Large intestine (tissue), 12 donors: ENCODE measurements at places on chromosomes 12 and 14.

- DNase-seq: no peak
Measured at GRCh38 chr12:55932551-55932910, 1.6 kb downstream of the DGKA start.

DNA sequence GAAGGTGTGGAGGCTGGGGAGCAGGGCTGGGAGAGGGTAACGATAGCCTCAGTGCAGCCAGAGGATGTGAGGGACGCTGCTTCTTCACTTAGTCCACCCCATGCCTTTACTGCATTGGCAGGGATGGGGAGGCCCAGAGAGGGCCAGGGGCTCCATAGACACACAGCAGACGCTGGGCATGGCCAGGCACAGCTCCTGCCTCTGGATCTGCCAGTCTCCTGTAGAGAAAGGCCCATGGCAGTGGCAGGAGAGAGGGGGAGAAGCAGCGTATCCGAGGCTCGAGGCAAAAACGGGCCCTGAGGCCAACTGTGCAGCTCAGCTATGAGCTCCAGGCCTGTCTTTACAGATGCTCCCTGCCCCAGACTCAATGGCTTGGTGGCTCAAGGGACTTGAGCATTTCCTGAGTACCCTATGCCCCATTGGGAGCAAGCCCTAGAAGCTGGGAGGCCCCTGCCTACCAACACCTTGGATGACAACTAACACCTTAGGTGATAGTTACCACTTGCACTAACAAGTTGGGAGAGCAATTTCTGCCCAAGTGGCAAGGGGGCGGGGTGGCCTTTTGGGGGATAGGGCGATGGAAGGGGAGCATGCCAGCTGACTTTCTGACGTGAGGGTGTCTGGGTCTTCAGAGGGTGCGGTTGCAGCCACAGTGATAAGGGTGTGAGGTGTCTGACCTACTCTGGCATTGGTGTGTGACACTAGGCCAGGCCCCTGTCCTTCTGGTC lies 5.0 kb upstream of the LBHD2 start:
- DNase-seq: no peak

- no peak for DNase-seq
Measured at GRCh38 chr12:19220852-19221466, 91.4 kb downstream of the PLEKHA5 start.

DNA sequence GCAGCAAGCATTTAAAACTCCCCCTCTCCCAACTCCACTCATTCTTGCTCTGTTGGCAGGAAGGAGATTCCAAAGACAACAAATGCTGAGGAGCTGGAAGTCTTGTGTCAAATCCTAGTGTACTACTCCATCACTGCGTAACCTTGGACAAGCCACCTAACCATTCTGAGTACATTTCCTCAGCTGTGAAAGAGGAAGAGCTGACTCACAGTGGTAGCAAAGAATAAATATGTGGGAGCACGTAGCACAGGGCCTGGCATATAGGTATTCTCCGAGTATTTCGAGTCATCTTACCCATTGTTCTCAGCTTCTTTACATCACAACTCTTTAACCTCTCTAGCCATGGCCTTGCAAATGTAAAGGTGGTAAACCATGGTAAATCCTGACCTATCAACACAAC lies 28.7 kb downstream of the EGLN3 start:
- no peak for DNase-seq

DNA sequence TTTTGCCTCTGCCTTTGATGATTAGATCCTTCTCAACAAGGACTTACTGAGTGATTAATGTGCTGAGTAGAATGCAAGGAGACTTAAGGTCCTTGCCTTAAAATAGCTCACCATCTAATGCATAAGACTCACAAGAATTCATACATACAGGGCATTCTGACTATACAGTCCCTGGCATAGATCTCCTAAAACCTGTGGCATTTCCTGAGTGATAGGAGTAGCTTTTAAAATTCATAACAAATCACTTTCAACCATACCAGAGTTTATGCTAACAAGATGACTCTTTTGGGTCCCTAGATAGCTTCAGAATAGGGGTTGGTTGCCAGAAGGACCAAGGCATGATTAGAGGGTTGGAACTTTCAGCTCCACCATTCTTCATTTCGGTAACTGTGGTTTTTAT lies 48.8 kb downstream of the STXBP6 start:
- DNase-seq: no peak

- no peak for DNase-seq
Measured at GRCh38 chr12:57890191-57891115, 43.9 kb upstream of the CTDSP2 start.

DNA sequence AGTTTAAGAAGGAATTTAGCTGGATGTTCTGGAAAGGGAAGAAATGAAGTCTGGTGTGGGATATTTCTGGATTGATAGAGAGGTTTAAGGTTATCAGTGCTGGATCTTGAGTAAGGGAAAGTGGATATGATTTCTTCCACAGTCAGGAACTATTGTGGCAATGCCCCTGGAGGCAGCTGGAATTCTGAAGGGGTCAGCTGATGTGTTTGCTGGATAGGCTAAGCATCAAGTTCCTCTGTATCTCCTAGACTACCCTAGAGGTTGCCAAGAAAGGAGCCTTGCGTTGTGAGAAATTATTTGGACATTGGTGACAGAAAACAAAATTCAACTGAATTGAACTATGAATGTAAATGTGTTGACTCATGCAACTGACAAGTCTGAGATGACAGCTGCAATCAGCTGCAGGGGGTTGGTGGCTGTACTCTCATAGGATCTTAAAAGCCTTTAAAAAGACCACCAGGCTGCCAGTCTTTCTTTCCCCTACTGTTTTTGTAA lies 244.4 kb downstream of the ATXN7L3B start:
- DNase-seq: no peak

DNA sequence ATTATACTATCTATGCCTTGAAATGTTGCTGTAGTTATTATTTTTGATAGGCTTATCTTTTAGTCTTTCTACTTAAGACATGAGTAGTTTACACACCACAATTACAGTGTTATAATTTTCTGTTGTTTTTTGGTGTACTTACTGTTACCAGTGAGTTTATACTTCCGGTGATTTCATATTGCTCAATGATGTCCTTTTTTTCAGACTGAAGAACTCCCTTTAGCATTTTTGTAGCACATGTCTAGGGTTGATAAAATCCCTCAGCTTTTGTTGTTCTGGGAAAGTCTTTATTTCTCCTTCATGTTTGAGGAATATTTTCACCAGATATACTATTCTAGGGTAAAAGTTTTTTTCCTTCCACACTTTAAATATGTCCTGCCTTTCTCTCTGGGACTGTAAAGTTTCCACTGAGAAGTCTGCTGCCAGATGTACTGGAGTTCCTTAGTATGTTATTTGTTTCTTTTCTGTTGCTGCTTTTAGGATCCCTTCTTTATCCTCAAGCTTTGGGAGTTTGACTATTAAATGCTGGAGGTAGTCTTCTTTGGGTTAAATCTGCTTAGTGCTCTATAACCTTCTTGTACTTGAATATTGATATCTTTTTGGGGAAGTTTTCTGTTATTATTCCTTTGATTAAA lies 41.5 kb upstream of the FERMT2 start:
- DNase-seq: no peak

DNA sequence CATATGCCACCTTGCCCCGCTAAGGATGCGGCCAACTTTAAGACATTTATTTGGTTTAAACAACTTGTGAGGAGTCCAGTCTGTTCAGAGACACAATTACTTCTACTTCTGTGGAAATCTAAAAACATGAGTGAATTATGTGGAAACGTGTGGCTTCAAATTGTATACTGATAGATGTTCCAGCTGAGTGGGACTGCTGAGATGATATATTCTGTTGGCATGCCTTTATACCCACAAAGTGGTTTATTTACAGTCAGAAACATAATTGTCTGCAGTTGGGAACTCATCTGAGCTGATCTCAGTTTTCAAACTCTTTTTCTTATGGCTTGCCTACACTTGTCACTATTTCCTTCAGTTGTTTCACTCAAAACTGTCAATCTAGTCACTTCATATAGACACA lies 67.8 kb downstream of the FLRT2 start:
- DNase-seq: no peak

GRCh38 chr12:92085736-92086040 lies 60.0 kb downstream of the BTG1 start:
- DNase-seq: no peak

DNA sequence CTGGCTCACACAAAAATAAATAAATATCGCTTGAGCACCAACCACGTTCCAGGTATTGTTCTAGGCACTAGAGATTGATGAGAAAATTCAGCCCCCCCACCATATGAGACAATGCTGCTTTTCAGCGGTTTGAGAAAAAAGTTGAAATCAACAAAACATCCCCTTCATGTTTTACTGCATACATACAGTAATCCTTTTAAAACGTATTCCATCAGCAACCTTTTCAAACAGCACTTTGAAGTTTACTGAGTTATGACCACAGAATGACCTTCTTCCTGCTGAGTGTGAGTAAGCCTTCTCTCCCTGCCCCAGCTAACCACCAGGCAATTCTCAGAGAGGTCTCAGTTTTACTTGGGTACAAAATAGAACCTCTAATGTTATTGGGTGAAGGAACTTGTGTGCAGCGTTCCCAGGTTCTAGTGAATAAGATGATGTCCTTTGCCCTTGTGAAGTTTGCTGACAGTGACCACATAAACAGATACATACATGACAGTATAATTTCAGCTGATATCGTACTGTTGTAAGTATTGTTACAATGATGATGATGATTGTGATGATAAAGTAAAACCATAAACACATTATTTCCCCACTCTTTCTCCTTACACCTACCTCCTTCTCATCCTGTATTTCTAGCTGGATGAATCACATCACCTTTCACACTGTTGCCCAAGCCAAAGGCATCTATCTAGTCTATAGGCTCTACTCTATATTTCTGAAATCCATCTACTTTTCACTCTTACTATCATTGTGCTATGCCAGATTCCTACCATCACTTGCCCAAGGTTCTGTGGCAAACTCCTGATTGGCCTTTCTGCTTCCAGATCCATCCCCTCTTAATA lies 124.4 kb upstream of the KRR1 start:
- no peak for DNase-seq

GRCh38 chr12:15477761-15478160 lies 155.5 kb downstream of the PTPRO start:
- DNase-seq: no peak

- DNase-seq: no peak
Measured at GRCh38 chr14:20494935-20495766, 10.2 kb upstream of the RNASE10 start.

DNA sequence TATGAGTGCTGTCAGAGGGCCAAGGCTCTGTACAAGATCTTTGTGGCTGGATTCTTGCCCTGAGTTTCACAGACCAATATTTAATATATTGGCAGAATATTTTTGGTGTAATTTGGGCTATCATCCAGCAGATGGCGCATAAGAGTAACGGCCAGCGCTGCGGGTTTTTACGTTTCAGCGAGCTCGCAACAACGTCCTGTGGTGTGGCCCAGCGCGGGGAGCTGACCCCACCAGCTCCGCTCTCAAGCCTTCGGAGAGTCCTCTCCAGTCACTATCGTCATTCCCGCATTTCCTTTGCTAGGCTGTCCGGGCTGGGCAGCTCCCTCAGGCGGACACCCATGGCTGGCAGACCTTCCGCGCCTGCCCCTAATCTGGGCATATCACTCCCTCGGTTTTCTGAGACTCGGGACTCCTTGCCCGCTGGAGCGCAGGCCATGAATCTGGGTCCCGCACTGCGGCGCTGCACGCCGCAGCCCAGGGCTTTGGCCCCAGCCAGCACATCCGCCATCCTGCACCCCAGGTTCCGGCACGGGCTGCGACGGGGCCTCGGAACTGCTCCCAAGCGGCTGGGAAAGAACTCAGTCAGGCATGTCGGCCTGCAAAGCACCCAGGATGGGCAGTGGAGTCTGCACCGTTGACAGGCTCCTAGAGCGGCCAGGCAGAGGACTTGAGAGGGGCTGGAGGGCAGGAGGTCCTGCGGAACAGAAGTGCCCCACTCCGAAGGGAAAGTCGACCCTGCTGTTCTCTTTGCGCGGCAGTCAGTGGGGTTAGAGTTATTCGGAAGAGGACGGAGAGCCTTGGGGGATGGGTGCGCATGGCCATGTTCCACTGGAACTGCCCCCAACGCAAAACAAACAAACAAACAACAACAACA lies 18.4 kb downstream of the OLR1 start:
- peak; percentile 87 for DNase-seq

DNA sequence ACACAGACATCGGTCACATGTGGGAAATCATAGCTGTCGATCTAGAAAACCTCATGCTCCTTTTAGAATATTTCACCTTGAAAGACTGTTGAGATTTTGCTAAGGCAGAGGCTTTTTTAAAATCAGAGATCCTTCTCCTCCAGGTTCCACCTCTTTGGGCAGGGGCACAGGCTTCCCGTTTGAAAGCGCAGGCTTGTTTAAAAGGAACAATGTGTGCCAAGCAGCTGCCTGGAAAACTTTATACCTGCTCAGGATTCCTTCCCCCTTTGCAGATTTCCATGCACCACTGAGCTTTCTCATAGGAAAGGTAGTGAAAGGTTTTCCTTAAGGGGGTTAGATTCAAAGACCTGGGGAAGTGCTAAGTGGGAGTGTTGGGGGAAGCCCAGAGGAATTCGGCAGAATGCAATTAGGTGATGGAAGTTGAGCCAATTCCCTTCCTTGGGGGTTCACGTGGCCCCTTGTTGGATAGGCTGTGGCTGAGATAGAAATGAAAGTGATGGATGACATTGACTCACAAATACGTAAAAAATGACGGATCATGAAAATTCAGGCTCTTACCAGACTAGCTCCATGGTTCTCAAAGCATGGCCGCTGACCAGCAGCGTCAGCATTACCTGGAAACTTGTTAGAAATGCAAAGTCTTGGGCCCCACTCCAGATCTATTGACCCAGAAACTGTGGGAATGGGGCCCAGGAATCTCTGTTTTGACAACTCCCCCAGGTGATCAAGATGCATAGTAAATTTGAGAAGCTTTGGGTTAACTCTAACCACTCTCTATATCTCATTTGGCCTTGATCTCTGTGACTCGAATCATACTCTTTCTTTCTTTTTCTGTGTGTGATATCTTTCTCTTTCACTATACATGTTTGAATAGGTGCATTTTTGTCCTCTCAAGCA lies 281.4 kb upstream of the FKBP4 start:
- no peak for DNase-seq

- no peak for DNase-seq
Measured at GRCh38 chr14:63952933-63953437, 100.2 kb downstream of the SYNE2 start.

GRCh38 chr14:75673345-75674035 lies 12.4 kb downstream of the TTLL5 start:
- DNase-seq: no peak

GRCh38 chr12:96084624-96085023 lies 49.2 kb upstream of the LTA4H start:
- no peak for DNase-seq

DNA sequence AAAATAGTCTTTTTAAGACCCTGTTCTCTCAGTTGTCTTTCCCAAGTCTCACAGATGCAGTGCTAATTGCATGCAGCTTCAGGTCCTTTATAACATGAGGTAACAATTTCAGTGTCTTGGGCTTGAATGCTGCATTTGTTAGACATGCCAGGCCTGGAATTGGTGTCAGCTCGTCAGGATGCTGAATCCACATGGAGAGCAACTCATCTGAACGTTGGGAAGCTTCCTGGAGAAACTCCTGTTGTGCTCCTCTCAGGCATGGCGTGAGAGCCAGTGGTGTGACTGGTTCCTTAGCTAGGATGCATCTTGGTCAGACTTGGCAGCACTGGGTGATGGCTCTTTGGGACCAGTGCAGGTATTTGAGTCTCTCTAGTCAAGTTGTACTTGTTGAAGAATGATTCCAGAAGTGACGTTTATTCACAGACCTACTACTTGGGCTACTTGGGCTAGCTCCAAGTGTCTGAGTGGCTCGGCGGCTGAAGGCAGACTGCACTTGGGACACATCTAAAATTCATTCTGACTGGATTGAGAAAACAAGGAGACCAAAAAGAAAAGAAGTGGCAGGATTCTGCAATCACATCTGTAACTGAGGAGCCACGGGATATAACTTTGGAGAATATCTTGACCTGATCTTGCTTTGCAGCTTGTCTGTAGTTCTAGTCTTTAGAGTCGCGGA lies 134.8 kb upstream of the ARHGAP5 start:
- DNase-seq: no peak

- DNase-seq: no peak
Measured at GRCh38 chr14:74604911-74605310, 7.1 kb downstream of the LTBP2 start.
